Naive B cell (primary cell): ENCODE measurements at places on chromosomes 4 and X.

DNA sequence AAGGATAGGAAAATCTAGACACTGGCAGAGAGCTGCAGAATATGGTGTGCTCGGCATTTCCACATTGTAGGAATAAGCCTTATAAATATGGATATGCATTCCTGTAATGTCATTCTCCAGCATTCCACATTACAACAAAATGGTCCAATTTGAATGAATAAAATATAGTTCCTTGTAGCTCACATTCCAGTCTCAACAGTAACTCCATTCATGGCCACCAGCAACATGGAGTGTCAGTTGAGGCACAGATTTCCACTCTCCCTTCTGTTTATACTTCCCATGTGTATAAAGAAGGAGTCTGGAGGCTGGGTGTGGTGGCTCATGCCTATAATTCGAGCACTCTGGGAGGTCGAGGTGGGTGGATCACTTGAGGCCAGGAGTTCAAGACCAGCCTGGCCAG is 84.5 kb downstream of the AASDH start:
- DNase-seq: no peak

DNA sequence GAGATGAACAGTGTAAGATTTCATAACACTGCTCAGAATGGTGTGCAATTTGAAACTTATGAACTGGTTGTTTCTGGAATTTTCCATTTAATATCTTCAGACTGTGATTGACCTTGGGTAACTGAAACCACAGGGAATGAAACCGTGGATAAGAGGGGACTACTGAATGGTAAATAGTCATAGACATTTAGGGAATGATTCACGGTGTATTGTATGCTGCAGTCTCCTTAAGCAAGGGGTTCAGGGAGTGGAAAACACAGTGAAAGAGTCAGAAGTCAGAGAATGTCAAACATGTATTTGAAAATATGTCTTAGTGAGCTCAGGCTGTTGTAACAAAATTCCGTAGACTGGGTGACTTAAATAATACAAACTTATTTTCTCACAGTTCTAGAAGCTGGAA is 398.2 kb upstream of the DIPK2B start:
- no peak for DNase-seq

GRCh38 chr4:47816748-47817147 is 21.1 kb downstream of the CORIN start:
- DNase-seq: no peak

DNA sequence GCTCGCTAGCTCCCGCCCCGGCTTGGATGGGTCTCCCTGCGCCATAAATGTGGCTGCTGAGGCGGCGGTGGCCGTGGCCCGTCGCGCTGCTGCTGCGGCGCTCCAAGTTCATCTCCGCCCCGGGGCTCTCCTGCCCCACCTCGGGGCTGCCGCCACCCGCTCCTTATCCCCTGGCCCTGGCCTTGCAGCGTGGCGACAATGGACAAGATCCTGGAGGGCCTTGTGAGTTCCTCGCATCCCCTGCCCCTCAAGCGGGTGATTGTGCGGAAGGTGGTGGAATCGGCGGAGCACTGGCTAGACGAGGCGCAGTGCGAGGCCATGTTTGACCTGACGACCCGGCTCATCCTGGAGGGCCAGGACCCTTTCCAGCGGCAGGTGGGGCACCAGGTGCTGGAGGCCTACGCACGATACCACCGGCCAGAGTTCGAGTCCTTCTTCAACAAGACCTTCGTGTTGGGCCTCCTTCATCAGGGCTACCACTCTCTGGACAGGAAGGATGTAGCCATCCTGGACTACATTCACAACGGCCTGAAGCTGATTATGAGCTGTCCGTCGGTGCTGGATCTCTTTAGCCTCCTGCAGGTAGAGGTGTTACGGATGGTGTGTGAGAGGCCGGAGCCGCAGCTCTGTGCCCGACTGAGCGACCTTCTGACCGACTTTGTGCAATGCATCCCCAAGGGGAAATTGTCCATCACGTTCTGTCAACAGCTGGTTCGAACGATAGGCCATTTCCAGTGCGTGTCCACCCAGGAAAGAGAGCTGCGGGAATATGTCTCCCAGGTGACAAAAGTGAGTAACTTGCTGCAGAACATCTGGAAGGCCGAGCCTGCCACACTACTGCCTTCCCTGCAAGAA is 763 bp downstream of the USP38 start:
- DNase-seq: no peak

DNA sequence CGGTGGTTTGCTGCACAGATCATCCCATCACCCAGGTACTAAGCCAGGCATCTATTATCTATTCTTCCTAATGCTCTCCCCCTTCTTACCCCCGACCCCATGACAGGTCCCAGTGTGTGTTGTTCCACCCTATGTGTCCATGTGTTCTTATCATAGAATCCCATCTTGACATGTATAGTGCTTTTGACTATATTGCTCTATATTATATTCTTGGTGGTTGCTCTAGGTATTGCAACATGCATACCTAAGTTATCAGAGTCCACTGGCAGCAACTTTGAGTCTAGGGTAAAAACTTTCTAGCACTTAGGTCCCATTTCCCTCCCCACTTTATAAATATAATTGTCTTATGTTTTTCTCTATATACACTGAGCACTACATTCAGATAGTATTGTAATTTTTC is 170.3 kb downstream of the TBX22 start:
- DNase-seq: no peak
